ENCODE measurements at places on chromosomes 1 and 21. TPM values are rescaled to one million over a fixed set of nuclear protein-coding genes. Genes with fewer than 3 reads are reported as not detected.

The WDR64 gene
- not detected for total RNA-seq

The KIF21B gene
- total RNA-seq, result 46.3 TPM

The RGL1 gene
- 2.7 TPM for total RNA-seq

The CYP4Z1 gene
- total RNA-seq, result not detected

The FTCD gene
- not detected for total RNA-seq

The MIXL1 gene
- total RNA-seq, result not detected

The ADAMTSL4 gene
- 1.3 TPM for total RNA-seq

DNA sequence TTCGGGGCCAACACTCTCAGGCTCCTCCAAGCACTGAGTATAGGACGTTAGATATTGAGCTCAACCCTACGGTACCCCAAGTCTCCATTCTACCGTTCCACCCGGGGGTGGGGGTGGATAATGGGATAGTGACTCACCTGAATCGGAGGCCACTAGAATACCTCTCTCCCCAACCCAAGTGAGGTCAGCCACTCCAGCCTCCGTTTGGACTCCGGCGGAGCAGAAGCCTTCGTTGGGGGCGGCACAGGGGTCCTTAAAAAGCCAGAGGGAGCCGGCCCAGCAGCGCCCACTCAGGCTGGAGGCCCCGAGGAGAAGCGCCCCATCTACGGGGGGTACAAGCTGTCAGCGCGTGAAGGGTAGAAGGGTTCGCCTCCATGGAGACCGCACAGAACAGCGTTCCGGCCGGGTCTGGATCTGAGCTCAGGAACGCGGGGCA lies 556 bp downstream of the WDR77 start:
- no peaks in the 10 kb centered on the region for H3K27me3 ChIP-seq
- H3K4me3 ChIP-seq, result peak overlapping the region; percentile 100
- H3K4me1 ChIP-seq, result peaks cover 70% of the 10 kb centered on the region
- DNase-seq, result peak; percentile 35
- H3K27ac ChIP-seq, result peak overlapping the region; percentile 96

DNA sequence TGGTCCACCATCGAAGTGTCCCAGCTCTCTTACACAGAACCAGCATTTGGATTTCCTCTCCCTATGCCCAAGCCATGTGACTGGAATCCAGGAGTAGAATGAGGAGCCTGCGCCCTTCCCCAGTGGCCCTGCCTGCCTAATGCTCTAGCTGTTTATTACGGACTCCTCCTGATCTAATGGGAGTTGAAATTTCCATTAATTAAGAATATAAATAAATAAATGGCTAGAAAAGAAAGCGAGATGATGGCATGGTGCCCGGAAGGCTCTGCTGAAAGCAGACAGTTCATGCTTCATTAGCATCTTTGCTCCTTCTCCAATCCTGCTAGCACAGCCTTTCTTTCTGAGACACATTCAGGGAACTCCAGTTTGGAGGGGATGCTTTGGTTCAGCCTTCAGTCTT lies 216.2 kb downstream of the SEC16B start:
- no peaks in the 10 kb centered on the region for H3K4me1 ChIP-seq
- no peak for DNase-seq
- H3K36me3 ChIP-seq, result no peaks in the 10 kb centered on the region
- H3K4me3 ChIP-seq, result no peak overlapping the region
- H3K27ac ChIP-seq, result no peak overlapping the region
- peaks cover 3% of the 10 kb centered on the region for H3K27me3 ChIP-seq

DNA sequence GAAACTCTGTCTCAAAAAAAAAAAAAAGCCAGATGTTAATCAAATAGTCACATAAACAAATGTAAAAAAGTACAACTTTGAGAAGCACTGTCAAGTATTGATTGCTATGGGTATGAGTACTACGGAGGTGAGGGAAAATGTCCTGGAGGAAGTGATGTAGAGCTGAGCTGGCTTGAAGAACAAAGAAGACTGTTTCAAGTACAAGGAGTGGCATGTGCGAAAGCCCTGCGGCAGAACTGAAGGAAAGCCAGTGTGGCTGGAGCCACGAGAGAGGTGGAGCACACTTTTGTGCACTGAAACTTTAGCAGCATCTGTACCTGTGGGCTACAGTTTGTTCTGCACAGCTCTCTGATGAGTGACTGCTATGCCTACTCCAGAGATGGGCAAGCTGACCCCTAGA lies 5.4 kb upstream of the RPS6KA1 start:
- no peak overlapping the region for H3K4me3 ChIP-seq
- no peaks in the 10 kb centered on the region for H3K36me3 ChIP-seq
- peaks cover 2% of the 10 kb centered on the region for H3K4me1 ChIP-seq
- DNase-seq, result no peak

DNA sequence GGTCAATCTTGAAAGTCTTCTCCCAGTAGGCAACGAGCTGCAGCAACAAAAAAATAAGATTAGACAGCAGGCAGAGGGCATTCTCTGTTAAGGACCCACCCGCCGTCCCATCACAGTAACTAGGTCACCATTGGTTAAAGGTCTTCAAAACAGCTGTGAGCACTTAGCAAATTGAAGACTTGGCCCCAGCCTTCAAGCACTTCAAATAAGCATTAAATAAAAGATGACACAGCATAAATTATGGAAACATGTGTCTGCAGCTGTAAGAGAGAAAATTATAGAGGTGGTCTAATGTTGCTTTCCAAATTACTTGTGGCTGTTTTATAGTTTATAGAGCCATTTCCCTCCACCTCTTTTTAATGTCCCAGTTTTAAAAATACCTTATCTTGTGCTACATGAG lies 61.2 kb downstream of the VANGL1 start:
- H3K27me3 ChIP-seq, result peaks cover 14% of the 10 kb centered on the region
- no peak overlapping the region for H3K4me3 ChIP-seq
- H3K4me1 ChIP-seq, result no peaks in the 10 kb centered on the region
- no peak for DNase-seq
- no peak overlapping the region for H3K27ac ChIP-seq

DNA sequence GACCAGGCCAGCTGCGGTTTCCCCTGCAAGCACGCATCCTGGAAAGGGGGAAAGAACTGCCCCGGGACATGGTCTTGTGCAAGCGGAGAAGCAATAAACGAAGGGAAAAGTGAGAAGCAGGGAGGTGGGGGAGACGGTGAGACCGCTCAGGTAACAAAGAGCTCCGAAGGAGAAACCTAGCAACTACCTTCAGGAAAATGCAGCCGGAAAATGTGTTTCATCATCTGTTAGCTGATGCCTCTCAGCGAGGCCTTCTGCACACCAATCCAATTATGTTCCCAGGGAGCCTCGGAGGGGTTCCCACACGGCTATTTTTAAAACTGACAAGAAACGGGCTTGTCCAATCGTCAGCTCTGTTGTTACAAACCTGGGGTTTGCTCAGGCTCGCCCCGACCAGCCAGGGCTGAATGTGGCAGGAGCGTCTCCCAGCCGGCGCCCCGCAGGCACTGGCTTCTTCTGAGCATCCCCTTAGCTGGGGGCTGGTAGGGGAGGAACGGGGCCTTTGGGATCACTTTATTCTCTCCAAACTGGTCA lies 3.4 kb downstream of the RIPK4 start:
- no peak overlapping the region for H3K4me3 ChIP-seq
- no peaks in the 10 kb centered on the region for H3K36me3 ChIP-seq
- H3K27me3 ChIP-seq, result peaks cover 74% of the 10 kb centered on the region
- DNase-seq, result no peak

DNA sequence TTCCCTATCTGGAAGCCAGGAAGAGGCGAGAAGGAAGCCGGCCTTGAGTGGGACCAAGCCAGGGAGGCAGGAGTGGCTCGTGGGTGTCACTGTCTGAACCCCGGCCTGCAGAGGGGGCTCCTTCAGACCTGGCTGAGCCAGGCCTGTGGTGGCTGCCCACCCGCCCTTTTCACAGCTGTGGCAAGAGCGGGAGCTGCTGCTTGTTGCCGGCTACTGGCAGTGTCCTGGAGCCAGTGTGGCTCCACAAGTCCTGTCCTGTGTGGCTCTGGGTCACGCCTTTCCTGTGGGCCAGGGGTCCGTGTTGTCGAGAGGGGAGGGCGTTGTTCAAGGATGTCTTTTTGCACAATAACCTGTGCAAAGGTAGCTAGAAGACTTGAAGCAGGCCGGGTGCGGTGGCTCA lies 1.3 kb downstream of the PFKL start:
- peak overlapping the region; percentile 74 for H3K4me3 ChIP-seq
- H3K36me3 ChIP-seq, result no peaks in the 10 kb centered on the region
- DNase-seq, result no peak
- no peaks in the 10 kb centered on the region for H3K27me3 ChIP-seq
- H3K4me1 ChIP-seq, result peaks cover 55% of the 10 kb centered on the region

DNA sequence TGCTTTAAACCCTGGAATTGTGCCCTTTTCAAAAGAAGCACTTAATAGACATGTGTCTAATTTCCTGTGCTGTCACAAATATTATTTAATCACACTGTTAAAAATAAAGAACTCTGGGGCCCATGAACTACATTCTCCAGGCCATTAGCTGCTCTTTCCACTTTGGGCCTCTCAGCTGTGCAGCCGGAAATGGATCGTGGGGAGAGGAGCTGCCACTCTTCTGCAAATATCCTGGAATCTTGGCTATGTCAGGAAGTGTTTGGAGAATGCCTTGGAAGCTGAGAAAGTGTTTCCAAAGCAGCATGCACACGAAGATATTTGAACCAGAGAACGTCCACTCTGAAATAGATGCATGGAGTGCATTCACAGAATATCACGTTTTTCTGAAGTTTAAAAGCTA lies 27.5 kb upstream of the VPS26C start:
- H3K27ac ChIP-seq, result no peak overlapping the region
- peaks cover 2% of the 10 kb centered on the region for H3K27me3 ChIP-seq
- H3K36me3 ChIP-seq, result no peaks in the 10 kb centered on the region
- no peak overlapping the region for H3K4me3 ChIP-seq
- DNase-seq, result no peak

GRCh38 chr1:178933105-178933561 lies 62.3 kb upstream of the ANGPTL1 start:
- H3K4me1 ChIP-seq, result no peaks in the 10 kb centered on the region
- no peaks in the 10 kb centered on the region for H3K36me3 ChIP-seq
- no peak overlapping the region for H3K27ac ChIP-seq
- peaks cover 3% of the 10 kb centered on the region for H3K27me3 ChIP-seq
- DNase-seq, result no peak

DNA sequence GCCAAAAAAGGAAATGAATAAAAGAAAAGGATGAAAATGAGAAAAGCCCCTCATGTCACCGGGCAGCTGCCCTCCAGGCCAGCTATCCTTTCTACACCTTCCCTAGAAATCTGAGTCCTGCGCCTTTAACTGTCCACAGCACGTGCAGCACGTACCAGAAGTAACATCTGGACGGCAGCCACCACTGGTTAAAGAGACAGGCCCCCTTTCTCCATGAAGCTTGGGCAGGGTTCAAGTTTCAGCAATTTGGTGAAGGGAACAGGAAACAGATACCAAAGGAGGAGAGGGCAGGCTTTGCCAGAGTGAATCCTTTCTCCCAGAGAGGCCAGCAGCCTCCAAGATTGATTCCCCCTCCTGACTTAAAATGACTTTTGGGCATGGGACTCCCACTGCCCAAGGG lies 3.6 kb upstream of the KIAA2013 start:
- H3K4me3 ChIP-seq, result no peak overlapping the region
- peaks cover under 1% of the 10 kb centered on the region for H3K36me3 ChIP-seq
- DNase-seq, result no peak
- H3K4me1 ChIP-seq, result peaks cover 12% of the 10 kb centered on the region
- no peak overlapping the region for H3K27ac ChIP-seq
- H3K27me3 ChIP-seq, result no peaks in the 10 kb centered on the region

- no peak for DNase-seq
- peaks cover 21% of the 10 kb centered on the region for H3K36me3 ChIP-seq
- H3K27me3 ChIP-seq, result no peaks in the 10 kb centered on the region
- no peak overlapping the region for H3K4me3 ChIP-seq
Measured at GRCh38 chr1:36390411-36390810, 4.7 kb upstream of the STK40 start.

GRCh38 chr21:45383615-45384201 lies 21.3 kb upstream of the COL18A1 start:
- H3K27ac ChIP-seq, result no peak overlapping the region
- no peak overlapping the region for H3K4me3 ChIP-seq
- peaks cover 13% of the 10 kb centered on the region for H3K27me3 ChIP-seq

DNA sequence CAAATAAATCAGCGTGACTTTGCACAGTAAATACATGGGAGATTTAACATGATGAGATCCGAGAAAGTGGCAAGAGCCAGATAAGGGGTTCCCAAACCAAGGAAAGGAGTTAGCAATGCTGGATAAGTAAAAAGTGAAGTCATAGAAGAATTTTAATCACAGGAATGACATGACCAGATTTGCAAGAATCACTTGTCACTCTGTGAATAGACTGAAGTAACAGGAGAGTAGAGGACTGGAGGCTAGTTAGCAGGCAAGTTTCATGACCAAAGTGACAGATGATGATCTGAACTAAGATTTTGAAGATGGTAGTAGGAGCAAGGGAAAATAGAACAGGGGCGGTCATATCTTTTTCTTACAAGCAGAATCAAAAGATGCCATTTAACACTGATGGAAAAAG lies 8.4 kb downstream of the CFH start:
- no peak overlapping the region for H3K4me3 ChIP-seq
- no peak overlapping the region for H3K27ac ChIP-seq

DNA sequence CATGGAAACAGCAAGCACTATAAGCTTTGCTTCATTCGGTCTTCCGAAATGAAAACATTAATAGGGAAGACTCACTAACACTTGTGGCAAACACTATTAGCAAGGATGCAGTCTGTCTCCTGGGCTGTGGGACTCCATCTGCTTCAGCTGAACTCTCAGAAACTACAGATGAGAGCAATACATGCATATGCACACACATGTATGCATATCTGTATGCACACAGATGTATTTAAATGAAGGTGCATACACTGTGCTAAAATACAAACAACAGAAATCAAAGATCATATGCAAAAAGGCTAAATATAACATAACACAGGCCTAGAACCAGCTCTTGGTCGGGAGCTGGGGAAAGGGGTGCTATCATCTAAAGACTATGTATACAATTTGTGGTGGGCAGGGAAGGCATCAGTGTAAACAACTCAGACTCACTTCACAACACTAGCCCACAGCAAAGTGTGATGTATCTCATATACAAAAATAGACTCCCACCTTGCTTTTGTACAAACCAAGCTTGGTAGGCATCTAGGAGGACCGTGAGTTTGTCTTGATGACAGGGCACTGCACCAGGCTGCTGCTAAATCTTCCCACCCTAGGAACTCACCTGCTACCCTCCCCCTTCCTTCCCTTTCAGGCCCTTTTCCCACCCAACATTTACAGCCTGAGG lies 32.8 kb downstream of the CDC7 start:
- H3K4me1 ChIP-seq, result peaks cover 6% of the 10 kb centered on the region
- no peak overlapping the region for H3K27ac ChIP-seq
- H3K4me3 ChIP-seq, result no peak overlapping the region

- H3K4me3 ChIP-seq, result no peak overlapping the region
- H3K4me1 ChIP-seq, result peaks cover 27% of the 10 kb centered on the region
- no peak for DNase-seq
- H3K27me3 ChIP-seq, result peaks cover 16% of the 10 kb centered on the region
- H3K27ac ChIP-seq, result no peak overlapping the region
- H3K36me3 ChIP-seq, result no peaks in the 10 kb centered on the region
Measured at GRCh38 chr1:156709031-156709430, 3.6 kb upstream of the CRABP2 start.

- peak; percentile 56 for DNase-seq
- no peak overlapping the region for H3K4me3 ChIP-seq
- H3K4me1 ChIP-seq, result peaks cover 26% of the 10 kb centered on the region
- no peaks in the 10 kb centered on the region for H3K36me3 ChIP-seq
- no peak overlapping the region for H3K27ac ChIP-seq
Measured at GRCh38 chr1:168504064-168504837, 39.5 kb downstream of the XCL2 start.
